ENCODE measurements at places on chromosomes 7 and 10.

DNA sequence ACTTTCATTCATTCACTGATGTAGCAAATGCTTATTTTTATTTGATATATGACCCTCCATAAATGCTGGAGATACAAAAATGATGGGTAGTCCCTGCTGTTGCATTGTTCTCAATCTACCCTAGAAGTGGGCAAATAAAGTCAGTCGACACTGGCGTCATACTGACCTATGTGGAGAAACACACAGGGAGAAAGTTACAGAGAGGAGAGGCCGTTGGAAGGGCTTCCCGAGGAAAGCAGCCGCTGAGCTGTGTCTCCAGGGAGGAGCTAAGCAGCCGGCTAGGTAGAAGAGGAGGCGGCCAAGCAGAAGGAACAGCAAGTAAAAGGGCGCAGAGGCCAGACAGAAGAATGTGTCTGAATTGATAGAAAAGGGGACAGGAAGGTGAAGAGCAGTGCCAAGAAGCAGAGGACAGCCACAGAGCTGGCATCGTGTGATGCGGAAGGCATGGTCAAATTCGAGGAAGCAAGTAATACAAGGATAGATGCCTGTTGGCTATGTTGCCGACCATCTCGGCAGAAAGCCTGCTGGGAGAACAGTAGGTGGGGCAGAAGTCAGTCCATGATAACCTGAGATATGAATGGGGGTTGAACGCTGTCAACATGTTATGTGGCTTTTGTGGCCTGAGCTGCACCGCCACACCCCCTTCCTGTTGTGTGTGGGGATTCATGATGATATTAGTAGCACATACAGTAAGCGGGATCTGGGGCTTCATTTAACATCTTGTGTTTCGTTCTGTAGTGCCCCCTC is 25.9 kb downstream of the ST8SIA6 start:
- no peak for DNase-seq

DNA sequence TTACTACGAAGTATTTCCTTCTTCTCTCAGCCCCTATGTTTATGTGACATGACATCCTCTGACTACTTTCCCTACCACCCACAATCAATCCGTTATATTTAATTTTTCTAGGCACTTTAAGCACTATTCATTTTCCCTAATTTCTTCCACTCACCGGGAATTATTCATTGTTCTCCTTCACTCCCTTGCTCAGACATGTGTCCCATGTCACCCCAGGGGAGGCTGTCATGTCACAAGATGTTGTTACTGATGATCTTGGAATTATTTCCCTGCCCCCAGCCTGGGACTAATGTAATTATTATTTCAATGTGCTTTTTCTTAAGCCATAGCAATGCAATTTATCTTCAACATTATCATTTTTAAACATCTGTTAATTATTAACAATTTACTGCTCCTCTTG is 317.2 kb downstream of the PHF14 start:
- no peak for DNase-seq

DNA sequence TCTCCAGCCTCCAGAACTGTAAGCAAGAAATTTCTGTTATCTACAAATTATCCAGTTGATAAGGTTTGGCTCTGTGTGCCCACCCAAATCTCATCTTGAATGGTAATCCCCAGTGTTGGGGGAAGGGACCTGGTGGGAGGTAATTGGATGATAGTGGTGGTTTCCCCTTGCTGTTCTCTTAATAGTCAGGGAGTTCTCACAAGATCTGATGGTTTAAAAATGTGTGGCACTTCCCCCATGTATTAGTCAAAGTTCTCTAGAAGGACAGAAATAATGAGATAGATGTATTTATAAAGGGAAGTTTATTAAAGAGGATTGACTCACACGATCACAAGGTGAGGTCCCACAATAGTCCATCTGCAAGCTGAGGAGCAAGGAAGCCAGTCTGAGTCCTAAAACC is 56.2 kb upstream of the APBB1IP start:
- no peak for DNase-seq

- DNase-seq: peak; percentile 36
Measured at GRCh38 chr10:87546971-87547413, 42.3 kb downstream of the MINPP1 start.

DNA sequence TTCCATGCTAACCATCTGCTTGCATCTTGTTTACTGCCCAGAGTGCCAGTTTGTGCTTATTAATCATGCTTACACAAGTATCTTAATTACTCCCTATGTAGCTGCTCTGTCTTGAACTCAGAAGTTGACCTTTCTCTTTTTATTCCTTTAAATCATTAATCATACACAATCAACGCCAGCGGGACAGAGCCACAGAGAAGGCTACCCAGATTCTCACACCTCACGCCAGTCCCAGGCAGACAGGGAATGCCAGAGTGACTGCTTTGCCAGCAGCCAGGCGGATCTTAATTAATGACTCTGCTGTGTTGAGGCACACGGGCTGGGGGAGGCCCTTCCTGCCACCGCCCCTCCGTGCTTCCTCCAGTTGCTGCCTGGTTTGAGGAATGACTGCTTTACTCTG is 229.4 kb downstream of the LRMDA start:
- no peak for DNase-seq

GRCh38 chr10:105189463-105189800 is 548.3 kb downstream of the SORCS3 start:
- DNase-seq: no peak

- DNase-seq: no peak
Measured at GRCh38 chr7:8212638-8213037, 49.3 kb downstream of the ICA1 start.

DNA sequence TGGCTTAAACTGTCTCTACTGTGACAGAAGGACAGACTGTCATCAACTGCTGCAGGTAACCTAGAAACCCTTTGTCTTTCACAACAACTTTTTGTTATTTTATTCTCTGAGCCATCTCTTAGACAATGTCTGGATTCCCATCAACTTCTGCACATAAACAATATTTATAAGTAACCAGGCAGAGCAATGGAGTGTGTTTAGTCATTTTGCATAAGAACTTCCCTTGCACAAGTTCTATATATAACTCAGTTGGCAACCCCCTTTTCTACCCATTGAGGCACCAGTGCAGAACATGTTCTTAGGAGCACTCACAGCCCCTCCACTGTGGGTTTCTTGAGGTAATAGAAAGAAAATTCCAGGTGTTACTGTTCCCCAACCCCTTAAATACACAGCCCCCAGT is 65.0 kb upstream of the IL6 start:
- no peak for DNase-seq

DNA sequence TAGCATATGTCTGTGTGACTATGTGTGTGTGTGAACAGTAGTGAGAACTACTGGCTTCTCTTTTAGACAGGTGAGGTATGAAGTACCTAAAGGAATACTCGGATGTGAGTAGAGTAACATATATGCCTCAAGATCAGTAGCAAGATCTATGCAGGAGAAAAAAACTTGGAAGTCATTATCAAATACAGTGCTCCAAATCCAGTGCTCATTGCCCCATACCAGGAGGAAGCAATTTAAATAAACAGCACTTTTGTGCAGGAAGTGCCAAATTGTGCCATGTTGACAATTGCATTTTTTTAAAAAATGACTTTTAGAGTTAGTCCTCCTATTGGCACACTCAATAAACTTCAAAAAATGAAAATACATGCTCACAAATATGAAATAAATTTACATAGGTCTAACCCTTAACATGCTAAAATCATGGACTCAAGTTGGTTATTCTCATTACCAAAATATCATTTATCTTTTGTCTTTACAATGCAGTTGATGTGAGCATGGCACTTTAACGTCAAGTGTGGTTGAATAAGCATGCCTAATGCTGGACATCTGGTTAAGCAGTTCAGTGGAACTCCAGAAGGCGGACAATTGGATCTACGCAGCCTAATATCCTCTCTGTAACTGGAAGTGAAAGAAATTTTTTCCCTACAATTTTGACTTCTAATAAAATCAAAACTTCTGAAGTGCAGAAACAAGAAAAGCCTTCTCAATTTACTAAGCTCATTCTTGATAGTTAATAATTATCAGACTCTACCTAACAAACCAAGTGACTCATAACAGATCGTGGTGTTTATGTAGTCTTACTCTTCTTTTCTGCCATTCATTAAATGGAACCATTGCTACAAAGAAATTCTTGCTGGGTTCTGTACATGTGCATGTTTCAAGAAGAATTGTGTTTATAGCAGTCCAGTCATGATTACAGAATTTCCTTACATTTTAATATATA is 195.2 kb downstream of the MDFIC start:
- no peak for DNase-seq

DNA sequence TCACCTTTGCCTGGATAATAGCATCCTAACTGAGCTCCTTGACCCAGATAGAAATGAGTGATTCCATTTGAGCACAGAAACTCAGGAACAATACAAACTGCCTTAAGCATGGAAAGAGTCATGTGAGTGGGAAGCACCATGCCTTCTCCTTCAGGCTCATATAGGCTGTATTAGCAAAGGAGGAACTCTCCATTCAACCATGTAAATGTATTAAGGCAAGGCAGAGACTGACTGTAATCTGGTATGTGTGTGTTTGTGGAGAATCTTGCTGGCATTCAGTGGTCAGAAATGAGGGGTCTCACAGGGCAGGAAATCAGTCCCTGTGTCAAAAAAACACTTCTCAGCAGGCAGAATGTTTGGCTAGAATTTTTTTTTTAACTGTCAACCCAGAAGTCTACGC is 40.2 kb downstream of the COA1 start:
- no peak for DNase-seq

- DNase-seq: peak; percentile 41
Measured at GRCh38 chr7:123797673-123798531, 47.1 kb upstream of the HYAL4 start.

DNA sequence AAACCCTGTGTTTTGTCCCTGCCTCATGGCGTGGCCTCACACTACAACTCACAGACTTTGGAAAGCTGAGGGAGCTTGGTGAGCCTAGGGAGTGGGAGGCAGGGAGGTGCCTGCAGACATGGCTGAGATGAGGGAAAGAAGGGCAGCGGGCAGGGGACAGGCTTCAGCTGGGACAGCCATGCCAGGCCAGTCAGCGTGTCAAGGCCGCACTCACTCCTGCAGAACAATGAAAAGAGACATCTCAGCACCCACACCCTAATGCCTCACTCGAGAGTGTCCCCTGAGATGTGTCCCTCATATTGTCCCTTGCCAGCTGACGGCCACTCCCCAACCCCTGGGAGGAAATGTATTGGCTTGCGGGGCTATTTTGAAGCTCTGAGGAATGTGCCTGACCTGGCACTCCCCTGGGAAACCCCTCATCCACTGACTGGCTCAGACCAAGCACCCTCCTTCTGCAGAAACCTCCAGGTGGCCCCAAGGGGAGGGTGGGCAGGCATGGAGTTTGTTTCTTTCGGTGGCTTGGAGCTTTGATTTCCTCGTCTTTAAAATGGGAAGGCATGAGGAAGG is 31.6 kb downstream of the SH3PXD2A start:
- no peak for DNase-seq

- DNase-seq: no peak
Measured at GRCh38 chr10:124222988-124223710, 129.8 kb upstream of the CHST15 start.

GRCh38 chr7:89072081-89072480 is 276.5 kb upstream of the TEX47 start:
- DNase-seq: no peak

DNA sequence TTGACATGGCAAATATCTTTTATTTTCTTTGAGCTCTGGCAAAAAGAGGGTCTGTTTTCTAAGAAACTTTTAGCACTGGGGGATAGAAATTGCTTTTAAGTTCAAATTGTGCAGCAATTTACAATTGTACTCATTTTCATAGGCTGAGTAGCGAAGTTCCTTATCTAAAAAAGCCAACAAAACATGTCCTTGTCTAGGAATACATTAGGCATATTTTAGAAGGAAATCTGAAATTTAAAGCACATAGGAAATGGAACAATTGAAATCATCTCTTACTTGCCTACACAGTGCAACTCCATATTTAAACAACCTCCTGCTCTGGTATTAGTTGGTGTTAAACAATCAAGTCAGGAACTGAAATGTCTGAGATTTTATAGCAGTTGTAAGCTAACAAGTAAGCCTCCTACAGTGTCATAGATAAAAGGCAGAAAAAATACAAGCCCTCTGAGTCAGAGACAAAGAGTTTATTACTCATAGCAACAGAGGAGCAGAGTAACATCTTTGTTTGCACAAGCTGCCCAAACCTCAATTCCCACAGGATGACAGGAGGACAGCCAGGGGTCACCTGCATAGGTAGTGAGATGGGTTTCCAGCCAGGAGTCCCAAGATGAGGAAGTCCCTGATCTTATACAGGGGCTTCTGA is 280.2 kb upstream of the HGF start:
- DNase-seq: peak; percentile 52

GRCh38 chr10:27893358-27893954 is 105.4 kb downstream of the ODAD2 start:
- DNase-seq: peak; percentile 4

DNA sequence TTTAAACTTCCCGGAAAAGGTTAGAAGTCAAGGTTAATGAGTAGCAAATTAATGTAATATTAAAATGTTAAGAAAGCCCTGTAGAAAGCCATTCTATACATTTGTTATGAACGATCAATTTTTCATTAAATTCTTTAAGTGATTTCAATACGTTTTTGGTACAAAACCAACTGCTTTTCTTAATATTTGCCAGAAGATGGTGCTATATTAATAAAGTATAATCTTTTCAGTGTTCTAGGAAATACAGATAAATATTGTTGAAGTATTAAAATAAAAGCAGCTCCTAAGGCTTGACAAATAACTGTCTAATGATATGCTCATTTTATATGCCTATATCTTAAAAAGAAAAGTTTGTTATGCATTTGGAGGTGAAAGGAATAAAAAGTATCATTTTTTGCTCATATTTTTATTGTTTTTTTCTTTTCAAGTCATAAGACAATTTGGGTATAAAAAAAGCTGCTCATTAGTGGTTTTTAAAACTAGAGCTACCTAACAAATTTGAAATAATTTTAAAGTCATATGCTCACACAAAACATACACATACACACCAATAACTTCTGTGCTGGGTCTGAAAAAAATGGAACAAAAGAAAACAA is 130.3 kb upstream of the POT1 start:
- peak; percentile 11 for DNase-seq

- no peak for DNase-seq
Measured at GRCh38 chr7:159197066-159197975, 52.7 kb upstream of the VIPR2 start.

- no peak for DNase-seq
Measured at GRCh38 chr10:69741671-69742355, 59.9 kb upstream of the COL13A1 start.

- no peak for DNase-seq
Measured at GRCh38 chr10:66717231-66717981, 208.4 kb upstream of the LRRTM3 start.

DNA sequence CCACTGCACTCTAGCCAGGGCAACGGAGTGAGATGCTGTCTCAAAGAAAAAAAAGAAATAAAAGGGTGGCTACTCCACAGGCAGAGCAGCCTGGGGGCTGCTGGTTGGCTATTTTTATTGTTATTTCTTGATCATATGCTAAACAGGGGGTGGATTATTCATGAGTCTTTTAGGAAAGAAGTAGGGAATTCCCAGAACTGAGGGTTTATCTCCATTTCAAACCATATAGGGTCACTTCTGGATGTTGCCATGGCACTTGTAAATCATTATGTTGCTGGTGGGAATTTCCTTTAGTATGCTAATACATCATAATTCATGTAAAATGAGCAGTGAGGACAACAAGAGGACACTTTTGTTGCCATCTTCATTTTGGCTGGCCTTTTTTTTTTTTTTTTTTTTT is 52.1 kb upstream of the GHITM start:
- no peak for DNase-seq
